ENCODE measurements at places on chromosomes 13 and 19. TPM values are rescaled to one million over a fixed set of nuclear protein-coding genes. Genes with fewer than 3 reads are reported as not detected.

- DNase-seq = no peak
- H3K4me1 ChIP-seq = no peaks in the 10 kb centered on the region
- no peaks in the 10 kb centered on the region for H3K36me3 ChIP-seq
- H3K4me3 ChIP-seq = no peak overlapping the region
- no peak overlapping the region for H3K27ac ChIP-seq
- no peaks in the 10 kb centered on the region for H3K27me3 ChIP-seq
Measured at GRCh38 chr13:114272977-114273376, 8.4 kb upstream of the UPF3A start.

DNA sequence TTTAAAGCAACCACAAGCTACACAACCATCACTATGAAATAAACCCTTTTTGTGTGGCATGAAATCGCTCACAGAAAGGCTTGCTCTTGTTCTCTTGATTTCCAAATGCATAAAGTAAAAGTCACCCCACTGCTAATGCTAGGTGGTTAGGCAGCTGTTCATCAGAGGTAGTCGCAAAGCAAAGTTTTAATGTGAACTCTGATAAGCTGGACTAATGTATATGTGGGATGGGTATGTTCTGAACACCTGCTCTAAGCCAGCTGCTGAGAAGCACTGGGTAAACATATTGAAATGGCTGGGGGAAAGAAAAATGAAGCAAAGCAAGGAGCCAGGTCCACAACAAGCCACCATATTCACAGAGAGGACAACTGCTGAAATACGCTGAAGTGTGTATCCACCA is 142.3 kb downstream of the KLF12 start:
- no peaks in the 10 kb centered on the region for H3K27me3 ChIP-seq
- no peaks in the 10 kb centered on the region for H3K36me3 ChIP-seq
- DNase-seq = no peak
- no peak overlapping the region for H3K4me3 ChIP-seq

GRCh38 chr13:78258304-78258703 is 339.7 kb upstream of the EDNRB start:
- no peaks in the 10 kb centered on the region for H3K36me3 ChIP-seq
- no peaks in the 10 kb centered on the region for H3K4me1 ChIP-seq
- no peaks in the 10 kb centered on the region for H3K27me3 ChIP-seq
- no peak overlapping the region for H3K4me3 ChIP-seq
- DNase-seq = no peak

DNA sequence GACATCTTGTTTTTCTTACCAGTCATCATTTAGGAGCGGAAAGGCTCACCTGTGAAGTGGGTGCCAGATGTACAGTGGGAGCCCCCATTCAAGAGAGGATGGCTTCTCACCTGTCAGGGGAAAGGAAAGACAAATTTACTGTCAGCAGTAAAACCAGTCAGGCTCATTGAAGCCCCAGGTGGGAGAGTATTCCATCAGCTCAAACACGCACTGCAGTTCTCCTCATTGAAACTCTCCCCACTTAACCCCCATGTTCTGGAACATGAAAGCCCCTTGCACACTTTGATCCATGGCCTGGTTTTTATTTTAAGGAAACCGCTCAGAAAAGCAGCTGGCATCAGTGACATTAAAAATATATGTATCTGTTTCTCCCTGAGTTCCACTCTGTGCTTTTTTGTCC is 401.1 kb upstream of the ZNF507 start:
- no peaks in the 10 kb centered on the region for H3K36me3 ChIP-seq
- no peak overlapping the region for H3K27ac ChIP-seq
- H3K4me1 ChIP-seq = peaks cover 10% of the 10 kb centered on the region
- no peaks in the 10 kb centered on the region for H3K27me3 ChIP-seq
- H3K4me3 ChIP-seq = no peak overlapping the region

DNA sequence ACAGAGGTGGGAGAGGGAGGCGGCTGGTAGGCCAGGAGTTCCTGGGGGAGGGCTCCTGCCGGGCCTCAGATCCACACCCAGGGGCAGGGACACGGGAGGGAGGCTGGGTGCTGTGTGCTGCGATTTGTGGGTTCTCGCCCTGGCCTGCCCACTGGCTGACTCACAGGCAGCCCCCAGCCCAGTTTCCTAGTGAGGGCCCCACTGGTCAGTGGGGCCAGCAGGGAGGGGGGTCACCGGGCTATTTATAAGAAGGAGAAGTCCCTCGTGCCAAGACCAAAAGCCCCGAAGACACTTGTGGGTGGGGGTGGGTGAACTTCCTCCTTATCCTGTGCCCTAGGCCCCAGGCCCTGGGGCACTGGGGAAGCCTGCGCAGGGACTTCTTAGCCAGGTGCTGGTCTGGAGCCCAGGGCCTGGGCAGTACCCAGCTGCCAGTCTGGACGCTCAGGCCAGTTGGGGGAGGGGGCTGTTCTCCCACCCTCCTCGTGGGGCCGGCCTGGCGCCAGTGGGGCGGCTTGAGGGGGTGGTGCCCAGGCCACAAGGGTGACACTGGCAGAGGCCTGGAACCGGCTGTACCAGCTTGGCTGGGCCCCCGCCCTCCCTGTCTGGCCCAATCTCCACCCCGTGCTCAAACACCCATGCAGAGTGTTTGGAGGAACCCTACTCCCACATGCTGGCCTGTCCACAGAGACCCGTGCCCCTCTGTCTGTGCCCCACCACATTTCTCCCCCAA is 5.0 kb upstream of the JUNB start:
- no peaks in the 10 kb centered on the region for H3K36me3 ChIP-seq
- H3K4me3 ChIP-seq = no peak overlapping the region
- H3K27me3 ChIP-seq = no peaks in the 10 kb centered on the region
- peaks cover 68% of the 10 kb centered on the region for H3K4me1 ChIP-seq
- peak; percentile 64 for DNase-seq

DNA sequence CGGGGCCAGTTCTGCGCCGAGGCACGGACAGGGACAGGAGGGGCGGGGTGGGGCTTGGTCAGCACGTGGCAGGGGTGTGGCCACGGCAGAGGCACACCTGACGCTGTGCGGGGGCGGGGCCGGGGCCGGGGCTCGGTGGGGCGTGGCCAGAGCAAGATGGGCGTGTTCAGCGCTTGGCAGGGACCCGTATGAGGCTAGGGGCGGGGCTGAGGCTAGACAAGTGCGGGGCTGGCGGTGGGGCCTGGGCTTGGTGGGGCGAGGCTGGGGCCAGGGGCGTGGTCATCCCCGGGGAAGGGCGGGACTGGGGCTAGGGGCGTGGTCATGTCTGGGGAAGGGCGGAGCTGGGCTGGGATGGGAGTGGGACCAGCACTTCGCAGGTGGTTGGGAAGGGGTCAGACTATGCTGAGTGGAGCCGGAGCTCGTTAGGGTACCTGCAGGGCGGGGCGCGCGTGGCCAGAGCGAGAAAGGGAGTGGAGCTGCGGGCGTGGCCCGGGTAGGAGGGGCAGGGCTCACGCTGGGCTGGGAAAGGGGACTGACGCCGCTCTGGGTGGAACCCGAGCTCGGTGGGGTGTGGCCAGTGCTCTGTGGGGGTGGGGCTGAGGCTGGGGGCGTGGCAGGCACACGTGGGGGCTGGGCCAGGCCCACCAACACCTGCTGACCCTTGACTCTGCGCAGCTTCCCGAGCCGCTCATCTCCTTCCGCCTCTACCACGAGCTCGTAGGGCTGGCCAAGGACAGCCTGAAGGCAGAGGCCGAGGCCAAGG is 12.8 kb downstream of the POLR2E start:
- DNase-seq = peak; percentile 92
- H3K4me3 ChIP-seq = peak overlapping the region; percentile 53
- no peak overlapping the region for H3K27ac ChIP-seq
- H3K27me3 ChIP-seq = no peaks in the 10 kb centered on the region

GRCh38 chr13:50797091-50797490 is 46.4 kb downstream of the DLEU7 start:
- H3K4me1 ChIP-seq = peaks cover 9% of the 10 kb centered on the region
- DNase-seq = no peak
- H3K36me3 ChIP-seq = no peaks in the 10 kb centered on the region
- no peak overlapping the region for H3K27ac ChIP-seq
- no peaks in the 10 kb centered on the region for H3K27me3 ChIP-seq

- no peak for DNase-seq
- no peak overlapping the region for H3K4me3 ChIP-seq
- no peak overlapping the region for H3K27ac ChIP-seq
- H3K27me3 ChIP-seq = no peaks in the 10 kb centered on the region
- H3K36me3 ChIP-seq = no peaks in the 10 kb centered on the region
Measured at GRCh38 chr19:34662919-34663318, 14.0 kb downstream of the SCGB2B2 start.

DNA sequence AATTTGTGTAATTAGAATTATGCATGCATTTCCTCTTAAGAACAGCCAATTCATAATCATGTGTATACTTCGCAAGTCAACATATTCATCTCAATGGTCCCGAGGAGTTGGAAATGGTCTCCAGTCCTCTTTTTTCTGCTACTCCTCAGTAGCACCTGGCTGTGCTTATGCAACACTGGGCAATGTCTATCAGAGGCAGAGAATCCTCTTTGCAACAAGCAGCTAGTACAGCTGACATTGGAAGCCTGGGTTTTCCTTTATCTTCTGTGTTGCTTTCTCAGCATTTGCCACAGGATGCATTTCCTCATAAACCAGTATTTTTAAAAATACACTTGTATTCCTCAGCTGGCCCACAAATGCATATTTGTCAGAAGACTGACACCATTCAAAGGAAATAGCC is 405.3 kb upstream of the GPC6 start:
- H3K36me3 ChIP-seq = no peaks in the 10 kb centered on the region
- H3K27ac ChIP-seq = no peak overlapping the region
- no peaks in the 10 kb centered on the region for H3K4me1 ChIP-seq
- no peak for DNase-seq

GRCh38 chr19:52099497-52100138 is 4.1 kb upstream of the ZNF841 start:
- H3K36me3 ChIP-seq = no peaks in the 10 kb centered on the region
- no peak overlapping the region for H3K27ac ChIP-seq
- H3K27me3 ChIP-seq = no peaks in the 10 kb centered on the region
- no peak overlapping the region for H3K4me3 ChIP-seq

DNA sequence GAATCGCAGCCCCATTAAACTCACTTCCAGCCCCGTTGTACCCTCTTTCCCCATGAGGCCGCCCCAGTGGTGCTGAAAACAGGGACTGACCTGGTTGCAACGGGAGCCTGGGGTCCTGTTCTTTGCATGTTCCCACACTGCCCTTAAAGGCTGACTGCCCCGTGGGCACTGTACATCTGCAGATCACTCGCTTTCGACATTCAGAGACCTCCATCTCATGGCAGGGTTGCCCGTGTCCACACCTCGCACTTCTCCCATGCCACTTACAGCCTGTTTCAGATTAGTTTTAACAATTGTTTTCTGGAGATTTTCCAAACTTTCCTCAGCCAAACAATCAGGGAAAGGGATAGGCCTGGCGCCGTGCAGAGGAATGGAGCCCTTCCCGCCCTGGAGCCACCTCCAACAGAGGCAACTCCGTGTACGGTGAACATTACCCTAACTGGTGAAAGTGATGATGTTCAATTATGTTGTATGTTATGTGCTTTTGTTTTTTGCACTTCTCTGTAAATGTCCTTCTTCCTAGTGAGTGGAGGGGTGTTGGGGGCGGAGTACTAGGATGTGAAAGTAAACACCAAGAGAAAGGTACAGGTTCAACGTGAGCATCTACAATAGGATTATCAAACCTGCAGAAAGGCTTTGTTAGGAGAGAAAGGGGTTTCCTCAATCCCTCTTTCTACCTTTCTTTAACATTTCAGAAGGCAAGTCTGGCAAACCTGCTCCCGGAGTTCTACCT is 262.8 kb downstream of the FOXO1 start:
- no peaks in the 10 kb centered on the region for H3K27me3 ChIP-seq
- H3K4me1 ChIP-seq = peaks cover 8% of the 10 kb centered on the region
- no peak overlapping the region for H3K4me3 ChIP-seq
- H3K27ac ChIP-seq = no peak overlapping the region
- DNase-seq = no peak

- no peaks in the 10 kb centered on the region for H3K27me3 ChIP-seq
- H3K4me1 ChIP-seq = peaks cover 26% of the 10 kb centered on the region
- no peak for DNase-seq
- no peak overlapping the region for H3K4me3 ChIP-seq
- H3K36me3 ChIP-seq = no peaks in the 10 kb centered on the region
Measured at GRCh38 chr19:13120031-13120430, 2.0 kb downstream of the NACC1 start.

GRCh38 chr19:50244695-50245094 is 41.3 kb downstream of the MYH14 start:
- H3K4me1 ChIP-seq = no peaks in the 10 kb centered on the region
- no peaks in the 10 kb centered on the region for H3K27me3 ChIP-seq
- H3K27ac ChIP-seq = no peak overlapping the region

GRCh38 chr19:38265921-38266429 is 1.6 kb downstream of the SPINT2 start:
- H3K4me1 ChIP-seq = peaks cover 21% of the 10 kb centered on the region
- peak overlapping the region; percentile 89 for H3K27ac ChIP-seq
- no peak overlapping the region for H3K4me3 ChIP-seq
- no peaks in the 10 kb centered on the region for H3K27me3 ChIP-seq

DNA sequence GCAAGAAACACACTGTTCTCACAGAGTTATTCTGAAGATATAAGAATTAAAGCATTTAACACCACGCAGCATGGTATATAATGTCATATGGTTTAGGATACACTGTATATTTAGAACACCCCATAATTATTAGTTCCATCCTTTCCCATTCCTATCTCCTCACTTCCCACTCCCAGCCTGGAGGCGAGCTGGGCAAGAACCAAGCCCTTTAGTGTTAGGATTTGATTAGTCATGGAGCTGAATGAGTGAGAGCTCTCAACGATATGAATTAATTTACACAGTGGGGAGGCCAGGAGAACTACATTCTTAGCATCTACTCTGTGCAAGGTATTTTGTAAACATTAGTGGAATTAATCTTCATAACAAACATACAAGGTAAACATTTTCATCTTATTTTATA is 934.3 kb downstream of the DIAPH3 start:
- no peak overlapping the region for H3K4me3 ChIP-seq
- no peaks in the 10 kb centered on the region for H3K36me3 ChIP-seq

DNA sequence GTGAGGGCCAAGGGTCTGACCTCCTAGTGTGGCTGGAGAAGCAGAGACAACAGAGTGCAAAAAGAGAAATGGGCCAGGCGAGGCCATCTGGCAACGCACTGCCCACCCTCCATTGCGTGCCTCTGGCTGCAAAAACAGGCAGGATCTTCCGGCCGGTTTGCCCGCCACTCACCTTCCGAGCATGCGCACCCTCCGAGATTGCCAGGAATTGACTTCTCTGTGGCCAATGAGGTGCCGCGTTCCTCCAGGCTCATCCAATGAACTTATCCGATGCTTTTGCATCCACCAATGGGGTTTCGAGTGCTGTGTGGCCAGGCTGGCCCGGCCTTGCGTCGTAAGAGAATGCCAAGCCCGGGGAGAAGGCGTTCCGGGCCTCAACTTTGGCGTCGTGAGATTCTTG is at the start of gene TEX101:
Gene TEX101, plus strand, starts transcription at position 337 of the 400 bp plus-strand sequence. CDS start 1,030 bp downstream, outside the sequence.
- peak within 1 kb of the TSS; percentile 43 for H3K4me3 ChIP-seq
- no peak within 1 kb of the TSS for H3K27ac ChIP-seq
- H3K27me3 ChIP-seq = no peaks in the 10 kb centered on the region

TEX101 gene
- total RNA-seq = 73.1 TPM

CEACAM6 gene
- 0.31 TPM for total RNA-seq

SELENOV gene
- 10.8 TPM for total RNA-seq

ATF5 gene
- 38.5 TPM for total RNA-seq

ATP4A gene
- total RNA-seq = 1.1 TPM

ATP8A2 gene
- total RNA-seq = 14.2 TPM

PSG7 gene
- not detected for total RNA-seq

TTYH1 gene
- total RNA-seq = 248 TPM

LHFPL6 gene
- total RNA-seq = 37.3 TPM

ACP7 gene
- total RNA-seq = not detected

SERPINE3 gene
- total RNA-seq = 0.12 TPM

PLIN4 gene
- 3.7 TPM for total RNA-seq

CYP4F2 gene
- 4.1 TPM for total RNA-seq

ZNF235 gene
- total RNA-seq = 11.1 TPM

TMEM221 gene
- 2.6 TPM for total RNA-seq

PNMA8A gene
- total RNA-seq = 44.3 TPM

KLK14 gene
- total RNA-seq = not detected

NUMBL gene
- total RNA-seq = 42.7 TPM

KLHL1 gene
- 0.87 TPM for total RNA-seq
